Tongue (tissue), 3 donors: ENCODE measurements at places on chromosomes 1 and 21. TPM values are rescaled to one million over a fixed set of nuclear protein-coding genes. Genes with fewer than 3 reads are reported as not detected.

GRCh38 chr1:183121609-183122008 lies 64.5 kb upstream of the LAMC2 start:
- peak; percentile 30 for DNase-seq

FALEC gene
- total RNA-seq: not detected

- DNase-seq: no peak
These were observed 17.9 kb downstream of the CSRP1 start for GRCh38 chr1:201488830-201489589.

DNA sequence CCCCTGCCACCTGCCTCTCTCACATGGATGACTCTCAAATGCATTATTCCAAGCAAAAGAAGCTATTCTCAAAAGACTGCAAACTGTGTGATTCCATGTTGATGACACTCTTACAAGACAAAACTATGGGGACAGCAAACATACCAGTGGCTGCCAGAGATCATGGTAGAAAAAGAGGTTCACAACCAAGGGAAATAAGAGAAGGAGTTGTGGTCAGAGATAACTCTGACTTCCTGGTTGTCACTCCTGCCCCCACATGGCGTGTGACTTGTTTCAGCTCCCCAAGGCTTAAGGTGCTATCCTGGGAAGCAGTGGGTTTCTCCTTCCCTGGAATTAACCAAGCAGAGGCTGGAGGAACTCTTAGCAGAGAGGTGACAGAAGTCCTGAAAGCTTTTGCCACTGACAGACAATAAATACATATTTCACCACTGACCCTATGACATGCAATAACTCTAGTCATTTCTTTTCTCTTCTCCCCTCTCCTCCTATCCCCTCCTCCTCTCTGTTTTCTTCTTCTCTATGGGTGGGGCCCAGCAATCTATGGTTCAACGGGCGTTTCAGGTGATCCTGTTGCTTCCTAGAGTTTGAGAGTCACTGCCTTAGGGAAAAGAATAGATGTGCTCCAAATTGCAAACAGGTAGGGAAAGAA lies 185.1 kb downstream of the FCRL5 start:
- no peak for DNase-seq

GRCh38 chr1:247561711-247562110 lies 12.8 kb downstream of the GCSAML start:
- DNase-seq: no peak

DNA sequence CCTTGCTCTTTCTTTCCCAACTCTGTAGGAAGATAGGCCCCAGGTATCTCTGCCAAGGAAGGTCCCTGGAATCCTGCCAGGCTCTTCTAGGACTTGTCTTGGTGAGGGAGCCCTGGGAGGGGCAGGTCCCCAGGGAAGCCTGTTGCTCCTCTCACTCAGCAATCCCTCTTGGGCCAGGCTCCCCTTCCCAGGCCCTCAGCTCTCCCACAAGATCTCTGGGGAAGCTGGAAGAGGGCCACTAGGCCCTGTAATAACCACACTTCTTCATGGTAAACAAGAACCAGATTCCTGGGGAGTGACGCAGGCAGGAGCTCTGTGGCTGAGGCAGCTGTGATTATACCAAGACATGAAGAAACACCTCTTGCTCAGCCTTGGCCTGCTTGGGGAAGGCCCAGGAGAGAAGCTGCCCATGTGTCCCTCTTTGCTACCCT lies 9.9 kb upstream of the MAPKAPK2 start:
- DNase-seq: peak; percentile 80

GRCh38 chr1:184685116-184685515 lies 69.5 kb downstream of the EDEM3 start:
- DNase-seq: no peak

DPT gene
- total RNA-seq: 144 TPM

DNA sequence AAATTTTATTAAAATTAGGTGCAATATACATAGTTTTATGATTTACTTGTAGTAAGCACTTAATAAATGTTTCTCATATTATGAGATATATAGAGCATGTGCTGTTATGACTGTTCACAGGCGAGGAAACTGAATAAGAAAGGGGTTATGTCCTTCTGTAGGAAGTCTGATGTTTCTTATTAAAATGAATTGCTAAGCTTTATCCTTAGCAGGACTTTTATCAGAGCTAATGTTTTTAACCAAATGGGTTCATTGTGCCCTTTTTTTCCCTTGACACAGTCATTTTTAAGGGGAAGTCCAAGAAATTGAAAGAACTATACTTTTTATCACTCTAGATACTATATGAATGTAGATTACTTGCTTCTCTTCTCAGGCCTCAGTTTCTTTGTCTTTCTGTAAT lies 285.2 kb downstream of the PTPRC start:
- DNase-seq: no peak

GRCh38 chr1:162094271-162094670 lies 24.8 kb downstream of the NOS1AP start:
- DNase-seq: no peak

SELENBP1 gene
- 40.3 TPM for total RNA-seq

DNA sequence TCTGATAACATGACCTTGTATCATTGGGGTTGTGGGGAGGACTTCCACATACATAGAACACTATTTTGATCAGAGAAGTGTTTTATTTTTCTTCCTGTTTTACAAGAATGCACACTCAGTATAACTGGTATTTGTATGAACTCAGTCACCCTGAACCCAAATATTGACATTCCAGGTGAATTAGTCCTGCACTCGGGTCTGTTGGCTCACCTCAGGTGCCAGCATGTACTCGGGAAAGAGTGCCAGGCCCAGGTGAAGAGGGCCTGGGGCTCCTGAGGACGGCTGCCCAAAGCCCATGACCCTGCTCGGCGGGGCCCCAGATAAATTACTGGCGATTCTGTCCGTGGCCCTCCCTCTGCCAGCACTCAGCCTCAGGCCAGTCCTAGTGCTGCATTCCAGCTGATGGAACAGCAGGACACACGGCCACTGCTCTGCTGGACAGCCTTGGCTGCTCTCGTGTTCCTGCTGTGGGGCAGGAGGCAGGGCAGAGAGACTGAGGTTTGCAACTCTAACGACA lies 75.4 kb upstream of the TMPRSS2 start:
- no peak for DNase-seq

UBXN11 gene
- total RNA-seq: 7.8 TPM

- DNase-seq: no peak
These were observed 7.1 kb upstream of the RGS18 start for GRCh38 chr1:192151176-192151575.

DNA sequence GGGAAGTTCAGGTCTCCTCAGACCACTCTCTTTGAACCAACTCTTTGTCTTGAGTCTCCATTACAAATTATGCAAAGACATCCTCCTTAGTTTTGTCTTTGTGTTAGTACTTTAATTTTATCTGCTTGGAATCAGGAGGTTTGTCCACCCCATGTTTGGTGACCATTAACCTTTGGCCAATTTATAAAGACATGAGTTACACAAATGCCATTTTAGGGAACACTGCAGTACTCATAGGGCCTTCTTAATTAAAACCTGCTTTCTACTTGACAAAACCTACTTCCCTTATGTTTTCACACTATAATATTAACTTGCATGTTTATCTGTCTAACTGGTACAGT lies 7.9 kb upstream of the CDC73 start:
- no peak for DNase-seq

GRCh38 chr1:21573971-21574465 lies 64.8 kb downstream of the ALPL start:
- peak; percentile 88 for DNase-seq
